ENCODE measurements at places on chromosomes 1 and 21. TPM values are rescaled to one million over a fixed set of nuclear protein-coding genes. Genes with fewer than 3 reads are reported as not detected.
A peak's percentile ranks its signal among the peaks of the same experiment; 100 is the strongest.

GRCh38 chr1:162983671-162984425 is 85.3 kb upstream of the RGS4 start:
- H3K4me1 ChIP-seq: peaks cover 51% of the 10 kb centered on the region
- H3K27ac ChIP-seq: peak overlapping the region; percentile 41
- peak; percentile 24 for DNase-seq
- H3K27me3 ChIP-seq: no peaks in the 10 kb centered on the region
- no peak overlapping the region for H3K4me3 ChIP-seq

GRCh38 chr1:195951313-195951712 is 656.9 kb downstream of the KCNT2 start:
- no peak overlapping the region for H3K27ac ChIP-seq
- H3K4me3 ChIP-seq: no peak overlapping the region
- H3K36me3 ChIP-seq: no peaks in the 10 kb centered on the region
- H3K4me1 ChIP-seq: no peaks in the 10 kb centered on the region
- no peaks in the 10 kb centered on the region for H3K27me3 ChIP-seq

GRCh38 chr1:160863774-160864131 is 1.1 kb upstream of the CD244 start:
- H3K36me3 ChIP-seq: no peaks in the 10 kb centered on the region
- no peak overlapping the region for H3K27ac ChIP-seq

GRCh38 chr1:102098536-102098935 is 101.8 kb upstream of the OLFM3 start:
- H3K27me3 ChIP-seq: no peaks in the 10 kb centered on the region
- H3K27ac ChIP-seq: no peak overlapping the region
- H3K4me3 ChIP-seq: no peak overlapping the region

DNA sequence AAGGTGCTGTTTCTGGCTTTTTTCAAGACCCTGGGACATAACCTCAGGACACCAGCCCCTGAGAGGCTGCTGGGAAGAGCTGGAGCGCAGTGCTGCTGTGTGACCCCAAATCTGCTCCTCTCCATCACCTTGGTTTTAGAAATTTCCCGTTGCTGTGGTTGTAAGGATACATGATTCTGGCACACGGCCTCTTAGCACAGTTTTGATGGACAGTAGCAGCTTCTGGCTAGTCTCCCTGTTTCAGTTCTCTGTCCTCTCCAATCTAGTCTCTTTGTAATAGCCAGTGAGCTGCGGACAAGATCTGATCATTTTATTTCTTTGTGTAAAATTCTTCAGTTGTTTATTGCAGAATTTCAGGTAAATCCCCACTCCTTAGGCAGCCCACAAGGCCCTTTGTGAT is 3.1 kb downstream of the CLIC6 start:
- H3K4me1 ChIP-seq: no peaks in the 10 kb centered on the region
- H3K27ac ChIP-seq: no peak overlapping the region
- peaks cover 69% of the 10 kb centered on the region for H3K27me3 ChIP-seq
- no peak overlapping the region for H3K4me3 ChIP-seq
- no peaks in the 10 kb centered on the region for H3K36me3 ChIP-seq
- no peak for DNase-seq

- no peak overlapping the region for H3K27ac ChIP-seq
- H3K36me3 ChIP-seq: no peaks in the 10 kb centered on the region
- no peaks in the 10 kb centered on the region for H3K4me1 ChIP-seq
- no peak overlapping the region for H3K4me3 ChIP-seq
- peaks cover 14% of the 10 kb centered on the region for H3K27me3 ChIP-seq
Observed at GRCh38 chr1:160420881-160421842, 20.8 kb downstream of the VANGL2 start.

Gene PLA2G2D
- not detected for polyA plus RNA-seq

- H3K4me3 ChIP-seq: no peak overlapping the region
- H3K36me3 ChIP-seq: peaks cover 2% of the 10 kb centered on the region
- no peak for DNase-seq
Observed at GRCh38 chr1:161763522-161764098, 2.5 kb upstream of the ATF6 start.

DNA sequence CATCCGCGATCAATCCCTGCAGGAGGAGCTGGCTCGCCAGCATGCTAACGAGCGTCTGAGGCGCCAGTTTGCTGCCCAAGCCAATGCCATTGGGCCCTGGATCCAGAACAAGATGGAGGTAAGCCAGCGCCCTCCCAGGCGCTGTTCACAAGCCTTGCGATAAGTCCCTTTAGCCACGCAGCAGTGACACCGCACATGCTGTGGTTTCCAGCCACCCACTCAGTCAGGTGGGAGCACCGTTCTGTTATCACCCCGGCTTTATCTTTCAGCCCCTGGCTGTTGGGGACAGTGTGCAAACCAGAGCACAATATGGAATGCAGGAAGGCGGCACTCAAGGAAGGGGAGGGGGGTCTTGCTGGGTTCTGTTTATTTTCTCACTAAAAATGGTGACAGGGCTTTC is 41.1 kb upstream of the MTR start:
- no peaks in the 10 kb centered on the region for H3K4me1 ChIP-seq
- H3K4me3 ChIP-seq: no peak overlapping the region
- H3K36me3 ChIP-seq: no peaks in the 10 kb centered on the region
- no peak overlapping the region for H3K27ac ChIP-seq
- no peak for DNase-seq

DNA sequence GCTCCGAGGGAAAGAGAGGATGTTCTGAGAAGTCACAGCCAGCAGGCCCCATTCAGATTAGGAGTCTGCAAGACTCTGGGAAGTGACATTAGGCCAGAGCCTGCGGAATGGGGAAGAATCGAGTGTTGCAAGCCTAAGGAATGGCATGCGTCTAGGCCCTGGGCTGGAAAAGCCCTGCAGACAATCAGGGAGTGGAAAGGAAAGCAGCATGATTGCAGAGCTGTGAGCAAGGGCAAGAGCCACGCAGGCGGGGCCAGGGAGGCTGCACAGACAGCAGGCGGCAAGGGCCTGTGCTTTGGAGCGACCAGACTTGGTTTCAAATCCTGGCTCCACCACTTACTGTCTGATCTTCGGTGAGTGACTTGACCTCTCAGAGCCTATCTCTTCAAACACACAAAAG is 118.2 kb downstream of the RRAGC start:
- H3K4me1 ChIP-seq: no peaks in the 10 kb centered on the region
- H3K27me3 ChIP-seq: no peaks in the 10 kb centered on the region
- no peak overlapping the region for H3K27ac ChIP-seq
- H3K4me3 ChIP-seq: no peak overlapping the region
- DNase-seq: peak; percentile 25
